ENCODE measurements at places on chromosomes 5 and 9.

- peak; percentile 67 for DNase-seq
Measured at GRCh38 chr5:142151436-142152383, 43.1 kb downstream of the NDFIP1 start.

GRCh38 chr9:134549336-134549735, 92.3 kb upstream of the COL5A1 start:
- no peak for DNase-seq

DNA sequence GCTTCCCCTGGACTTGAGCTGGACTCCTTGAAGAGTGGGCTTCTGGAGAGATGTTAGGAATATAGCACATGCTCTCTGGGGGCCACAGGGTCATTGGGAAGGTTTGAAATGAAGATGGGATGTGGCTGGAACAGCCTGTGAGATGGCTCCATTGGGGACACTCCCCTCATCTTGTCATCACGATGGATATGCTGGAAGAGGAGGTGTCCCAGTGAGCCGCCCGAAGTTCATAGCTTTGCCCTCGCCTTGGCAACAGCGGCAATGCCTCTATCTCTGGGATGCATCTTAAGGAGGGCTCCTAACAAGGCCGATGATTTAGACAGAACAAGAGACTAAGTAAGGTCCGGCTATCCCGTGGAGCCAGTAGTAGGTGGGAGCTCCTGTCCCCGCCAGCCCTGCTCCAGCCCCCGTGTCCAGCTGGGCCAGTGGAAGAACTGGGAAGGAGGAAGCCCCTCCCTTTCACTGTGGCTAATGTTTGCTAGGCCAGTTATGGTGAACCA, 23.9 kb downstream of the AMBP start:
- DNase-seq, result no peak

- no peak for DNase-seq
Measured at GRCh38 chr5:21862986-21863385, 990.2 kb downstream of the CDH12 start.

DNA sequence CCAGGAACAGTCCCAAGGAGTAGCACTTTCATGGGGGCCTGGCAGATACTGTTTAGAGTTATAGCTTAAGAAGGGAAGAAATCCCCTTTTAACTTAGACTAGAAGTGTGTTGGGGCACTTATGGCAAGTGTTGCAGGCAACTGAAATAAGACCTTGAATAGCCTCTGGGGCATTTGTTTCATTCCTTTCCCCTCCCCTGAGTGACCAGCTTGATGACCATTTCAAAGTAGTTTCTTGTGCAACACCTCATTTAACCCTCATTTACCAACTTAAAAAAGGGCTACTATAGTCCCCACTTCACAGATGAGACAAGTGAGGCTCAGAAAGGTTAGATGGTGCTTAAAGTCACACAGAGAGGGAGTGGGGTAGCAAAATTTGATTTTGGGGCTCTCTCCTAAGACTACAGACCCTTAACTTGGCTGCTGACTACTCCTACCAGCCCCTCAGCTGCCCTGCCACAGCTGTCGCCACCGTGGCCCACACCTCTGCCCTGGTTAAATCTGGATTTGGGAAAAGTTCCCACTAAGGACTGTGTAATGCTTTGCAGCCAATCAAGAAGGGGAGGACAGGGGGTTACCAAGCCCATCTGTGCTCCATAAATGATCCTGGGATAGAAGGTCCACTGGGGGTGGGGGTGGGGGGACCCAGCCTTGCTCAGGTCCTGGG, 5.5 kb downstream of the PDLIM4 start:
- DNase-seq, result no peak

Measured in OCI-M1 (cell line).